ENCODE measurements at places on chromosomes 12 and 14.

DNA sequence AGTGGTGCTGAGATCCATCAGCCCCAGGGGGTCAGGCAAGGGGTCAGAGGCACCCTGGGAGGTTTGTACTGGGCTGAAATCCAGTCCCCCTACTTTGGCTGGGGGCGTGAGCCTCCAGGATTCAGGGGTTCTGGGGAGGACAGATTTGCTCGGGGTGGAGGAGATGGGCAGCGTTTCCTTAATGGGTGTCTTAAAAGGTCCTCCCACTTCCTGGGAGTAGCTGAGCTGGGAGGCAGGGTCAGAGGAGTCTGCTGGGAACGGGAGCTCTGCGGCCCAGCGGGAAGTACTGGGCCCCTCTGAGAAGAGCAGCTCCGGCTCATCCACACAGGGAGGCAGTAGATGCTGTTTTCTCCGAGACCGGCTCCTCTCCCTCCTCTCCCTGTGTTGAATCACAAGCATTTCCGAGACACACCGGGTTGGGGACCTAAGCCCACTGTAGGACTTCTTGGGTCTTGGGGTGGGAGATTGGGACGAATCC is 2.1 kb upstream of the TEX52 start:
- DNase-seq: no peak

DNA sequence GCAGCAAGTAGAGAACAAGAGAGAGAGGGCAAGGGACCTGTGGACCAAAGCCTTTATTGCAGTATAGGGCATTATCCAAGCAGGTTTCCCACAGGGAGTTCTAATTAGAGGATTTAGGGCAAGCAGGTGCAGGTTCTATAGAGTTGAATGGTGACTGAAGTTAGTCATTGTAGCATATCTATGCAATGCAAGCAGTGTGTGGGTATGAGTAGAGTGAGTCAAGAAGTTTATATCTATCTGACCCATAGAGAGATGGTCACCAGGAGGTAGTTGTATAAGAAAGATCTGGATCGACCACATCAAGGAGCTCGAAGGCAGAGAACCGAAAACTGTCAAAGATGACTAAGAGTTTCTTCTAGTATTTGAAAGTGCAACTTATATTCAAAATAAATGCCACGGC is 167.3 kb downstream of the PLCZ1 start:
- no peak for DNase-seq

DNA sequence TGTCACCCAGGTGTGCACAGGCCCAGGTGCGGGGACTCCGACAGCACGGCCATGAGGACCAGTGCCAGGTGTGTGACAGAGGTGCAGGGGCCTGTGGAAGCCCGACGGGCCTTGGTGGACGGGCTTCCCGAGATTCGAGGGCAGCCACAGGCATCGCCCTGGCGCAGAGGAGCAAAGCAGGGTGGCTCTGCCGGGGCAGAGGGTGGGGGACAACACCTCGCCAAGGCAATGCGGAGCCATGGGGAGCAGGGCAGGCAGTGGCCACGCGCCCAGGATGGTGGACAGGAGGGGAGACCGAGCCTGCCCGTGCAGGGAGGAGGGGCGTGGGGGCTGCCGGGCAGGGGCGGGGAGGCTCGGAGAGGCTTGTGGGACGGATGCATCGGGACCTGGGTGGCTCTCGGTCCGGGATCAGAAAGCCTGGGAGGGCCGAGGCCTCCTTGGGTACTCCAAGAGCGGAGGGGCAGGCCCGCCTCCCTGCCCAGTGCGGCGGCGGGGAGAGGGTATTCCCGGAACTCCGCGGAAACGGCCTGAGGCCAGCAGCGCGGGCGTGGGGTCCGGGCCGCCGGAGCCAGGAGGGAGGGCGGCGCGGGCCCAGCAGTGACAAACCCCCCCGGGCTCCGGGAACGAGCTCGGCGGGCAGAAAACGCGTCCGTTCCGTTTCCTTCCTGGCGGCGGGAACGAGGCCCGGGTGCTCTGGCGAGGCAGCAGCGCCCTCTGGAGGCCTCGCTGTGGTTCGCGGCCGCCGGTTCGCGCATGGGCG is 1.6 kb downstream of the TMEM121 start:
- DNase-seq: peak; percentile 49

GRCh38 chr14:90608929-90609341 is 207.3 kb downstream of the TTC7B start:
- no peak for DNase-seq

GRCh38 chr14:81313775-81314429 is 86.2 kb downstream of the STON2 start:
- DNase-seq: peak; percentile 52

GRCh38 chr14:24892497-24893051 is 157.4 kb downstream of the STXBP6 start:
- no peak for DNase-seq

GRCh38 chr12:126171937-126172559 is 1106.8 kb downstream of the AACS start:
- no peak for DNase-seq

DNA sequence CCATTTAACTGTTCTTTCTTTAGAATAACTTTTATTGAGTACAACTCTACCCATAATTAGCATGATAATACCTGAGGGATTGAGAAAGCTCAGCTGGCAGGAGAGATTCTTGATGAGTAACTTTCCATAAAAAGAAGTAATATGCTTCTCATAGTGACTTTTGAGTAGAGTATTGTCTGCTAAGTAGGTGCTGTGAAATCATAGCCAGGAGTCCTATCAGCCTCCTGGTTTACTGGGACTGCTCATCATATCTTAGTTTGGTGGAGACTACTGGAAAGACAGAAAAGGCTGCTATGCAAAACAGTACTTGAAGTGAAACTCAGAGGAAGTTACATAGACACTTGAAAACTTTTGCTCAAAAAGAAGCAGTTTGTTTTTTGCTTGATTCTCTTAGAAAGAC is 113.3 kb upstream of the ATP2B1 start:
- no peak for DNase-seq

GRCh38 chr12:2982361-2982760 is 23.2 kb downstream of the TEAD4 start:
- no peak for DNase-seq

GRCh38 chr12:100302081-100302480 is 35.1 kb downstream of the SCYL2 start:
- no peak for DNase-seq
